Left renal pelvis (tissue), 4 donors: ENCODE measurements at places on chromosomes 16 and 17.

GRCh38 chr17:78429618-78429995 is 51.2 kb downstream of the PGS1 start:
- no peak for DNase-seq

DNA sequence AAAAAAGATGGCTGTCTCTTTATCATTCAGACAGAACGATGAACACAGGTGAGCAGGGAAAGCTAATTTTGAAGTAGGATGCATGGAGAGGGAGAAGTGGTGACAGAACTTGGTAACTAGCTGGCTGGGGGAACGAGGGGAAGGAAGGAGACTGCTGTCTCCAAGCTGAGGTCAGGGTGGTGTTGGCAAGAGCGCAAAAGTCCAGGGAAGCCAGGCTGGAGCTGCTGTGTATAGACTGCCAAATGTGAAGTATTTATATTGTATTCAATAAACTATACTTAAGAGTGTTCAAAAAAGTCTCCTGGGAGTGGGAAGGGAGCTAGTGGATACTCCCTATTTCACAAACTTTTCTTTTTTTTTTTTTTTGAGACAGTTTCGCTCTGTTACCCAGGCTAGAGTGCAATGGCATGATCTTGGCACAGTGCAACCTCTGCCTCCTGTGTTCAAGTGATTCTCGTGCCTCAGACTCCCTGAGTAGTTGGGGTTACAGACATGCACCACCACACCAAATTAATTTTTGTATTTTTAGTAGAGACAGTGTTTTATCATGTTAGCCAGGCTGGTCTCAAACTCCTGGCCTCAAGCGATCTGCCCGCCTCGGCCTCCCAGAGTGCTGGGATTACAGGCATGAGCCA is 8.2 kb downstream of the TMEM106A start:
- no peak for DNase-seq

DNA sequence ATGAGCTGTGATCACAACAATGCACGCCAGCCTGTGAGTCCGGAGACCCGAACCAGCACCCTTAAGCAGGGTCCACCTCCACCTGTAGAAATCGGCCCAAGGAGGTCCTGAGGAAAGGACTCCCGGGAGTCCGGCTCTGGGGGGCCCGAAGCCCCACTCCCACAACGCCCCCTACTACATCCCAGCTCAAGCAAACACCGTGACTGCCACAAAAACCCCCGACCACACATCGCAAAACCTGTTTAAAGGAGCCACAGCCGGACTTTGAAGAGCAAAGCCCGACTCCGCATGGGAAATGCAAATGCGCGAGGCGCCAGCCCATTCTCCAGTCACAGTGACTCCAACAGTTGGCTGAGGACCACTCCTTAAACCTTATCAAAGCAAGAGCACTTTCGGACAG is 682.4 kb downstream of the KCNJ18 start:
- no peak for DNase-seq

DNA sequence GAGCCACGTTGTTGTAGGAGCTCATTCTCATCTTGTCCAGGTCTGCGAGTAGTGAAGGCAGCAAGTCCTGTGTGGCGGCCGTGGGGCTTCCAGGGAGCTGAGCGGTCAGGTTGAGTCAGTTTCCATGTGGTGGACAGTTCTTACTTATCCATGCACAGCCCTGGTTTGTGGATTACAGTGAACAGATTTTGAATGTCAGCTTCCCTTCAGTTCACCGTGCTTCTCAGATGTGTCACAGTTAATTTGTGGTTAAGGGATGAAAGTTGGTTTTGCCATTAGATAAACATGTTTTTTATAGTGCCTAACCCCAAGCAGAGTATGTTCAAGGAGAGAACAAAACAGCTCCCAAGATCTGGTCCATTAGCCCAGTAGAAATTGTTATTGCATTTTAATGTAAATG is 103.1 kb downstream of the RPTOR start:
- no peak for DNase-seq

DNA sequence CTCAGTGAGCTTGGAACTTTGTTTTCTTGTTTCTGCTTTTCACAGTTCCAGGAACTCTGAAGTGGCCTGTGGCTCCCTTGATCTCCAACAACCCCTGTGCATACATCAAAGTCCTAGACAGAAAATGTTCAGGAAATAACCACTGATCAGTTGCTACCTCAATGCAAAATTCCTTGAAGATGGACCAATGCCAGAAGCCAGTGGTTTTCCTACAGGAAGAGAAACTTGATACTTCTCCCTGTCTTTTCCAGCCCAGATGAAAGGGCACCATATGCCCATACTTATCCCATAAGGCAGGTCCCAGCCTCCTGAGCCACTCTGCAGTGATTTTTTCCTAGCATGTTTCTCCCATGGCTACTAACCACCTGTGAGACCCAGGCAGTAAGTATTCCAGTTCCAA is 12.3 kb upstream of the CDRT4 start:
- no peak for DNase-seq

DNA sequence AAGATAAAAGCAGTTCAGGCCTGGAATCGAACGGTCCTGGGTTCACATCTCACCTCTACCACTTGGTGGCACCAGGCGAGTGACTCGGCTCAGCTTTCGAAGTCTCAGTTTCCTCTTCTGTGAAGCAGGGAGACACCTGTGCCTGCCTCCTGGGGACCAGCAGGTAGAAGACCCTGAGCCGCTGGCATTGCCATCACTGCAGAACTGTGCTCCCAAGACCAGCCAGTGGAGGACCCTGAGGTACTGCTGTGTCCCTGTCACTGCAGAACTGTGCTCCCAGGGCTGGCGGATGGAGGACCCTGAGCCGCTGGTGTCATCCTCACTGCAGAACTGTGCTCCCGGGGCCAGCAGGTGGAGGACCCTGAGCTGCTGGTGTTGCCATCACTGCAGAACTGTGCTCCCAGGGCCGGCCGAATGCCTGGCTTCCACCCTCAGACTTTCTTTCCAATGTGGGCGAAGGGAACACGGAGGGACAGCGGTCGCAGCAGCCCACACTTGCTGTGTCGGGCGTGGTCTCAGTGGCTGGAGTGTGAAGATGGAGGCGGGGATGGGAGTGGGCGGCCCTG is 8.7 kb upstream of the SLC7A5 start:
- DNase-seq = no peak

- DNase-seq = no peak
Measured at GRCh38 chr17:28916302-28916934, 13.5 kb upstream of the DHRS13 start.

- no peak for DNase-seq
Measured at GRCh38 chr16:49024896-49025295, 256.7 kb downstream of the CBLN1 start.

DNA sequence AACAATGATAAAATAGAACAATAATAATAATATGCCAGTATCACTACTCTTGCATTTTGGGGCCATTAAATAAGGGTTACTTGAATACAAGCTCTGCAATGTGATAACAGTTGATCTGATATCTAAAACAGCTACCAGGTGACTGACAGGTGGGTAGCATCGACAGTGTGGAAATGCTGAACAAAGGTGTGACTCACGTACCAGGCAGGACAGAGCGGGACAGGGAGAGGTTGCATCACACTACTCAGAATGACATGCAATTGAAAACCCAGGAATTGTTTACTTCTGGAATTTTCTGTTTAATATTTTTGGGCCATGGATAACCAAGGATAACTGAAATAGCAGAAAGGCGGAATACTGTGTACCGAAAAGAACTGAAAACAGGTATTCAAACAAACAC is 15.8 kb upstream of the ZNF19 start:
- DNase-seq = no peak
